Activated naive CD4-positive, alpha-beta T cell treated with Interleukin-2 at 50 U/mL for 16 hours (primary cell): ENCODE measurements at places on chromosomes 12 and 14.

DNA sequence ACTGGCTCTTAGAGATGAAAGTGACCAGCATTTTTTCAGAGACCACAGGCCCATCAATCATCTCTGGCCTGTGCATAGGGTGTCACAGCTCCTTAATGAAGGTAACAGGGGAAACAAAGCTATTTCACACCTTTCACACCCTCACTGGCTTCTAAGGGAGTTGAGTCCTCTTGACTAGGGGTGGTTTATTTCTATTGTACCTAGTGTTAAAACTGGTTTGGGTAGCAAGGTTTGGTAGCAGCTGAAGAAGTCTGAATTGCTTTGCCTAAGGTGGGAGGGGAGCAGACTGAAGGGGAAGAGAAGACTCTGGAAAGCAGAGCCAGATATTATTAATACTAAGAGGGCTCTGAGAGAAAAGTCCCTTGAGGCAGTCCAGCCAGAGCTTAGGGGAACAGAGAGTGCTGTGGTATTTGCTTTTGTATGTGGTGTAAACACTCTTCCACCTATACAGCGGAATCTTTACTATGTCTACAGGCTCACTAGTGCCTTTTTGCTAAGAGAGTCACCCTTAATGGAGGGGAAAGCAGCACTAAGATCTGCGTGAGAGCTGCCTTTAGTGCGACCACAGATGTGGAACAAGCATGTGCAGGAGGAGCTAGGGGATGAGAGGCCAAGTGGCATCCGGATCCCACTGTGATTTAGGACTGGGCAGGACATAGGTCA, 95.8 kb downstream of the STXBP6 start:
- DNase-seq = no peak

DNA sequence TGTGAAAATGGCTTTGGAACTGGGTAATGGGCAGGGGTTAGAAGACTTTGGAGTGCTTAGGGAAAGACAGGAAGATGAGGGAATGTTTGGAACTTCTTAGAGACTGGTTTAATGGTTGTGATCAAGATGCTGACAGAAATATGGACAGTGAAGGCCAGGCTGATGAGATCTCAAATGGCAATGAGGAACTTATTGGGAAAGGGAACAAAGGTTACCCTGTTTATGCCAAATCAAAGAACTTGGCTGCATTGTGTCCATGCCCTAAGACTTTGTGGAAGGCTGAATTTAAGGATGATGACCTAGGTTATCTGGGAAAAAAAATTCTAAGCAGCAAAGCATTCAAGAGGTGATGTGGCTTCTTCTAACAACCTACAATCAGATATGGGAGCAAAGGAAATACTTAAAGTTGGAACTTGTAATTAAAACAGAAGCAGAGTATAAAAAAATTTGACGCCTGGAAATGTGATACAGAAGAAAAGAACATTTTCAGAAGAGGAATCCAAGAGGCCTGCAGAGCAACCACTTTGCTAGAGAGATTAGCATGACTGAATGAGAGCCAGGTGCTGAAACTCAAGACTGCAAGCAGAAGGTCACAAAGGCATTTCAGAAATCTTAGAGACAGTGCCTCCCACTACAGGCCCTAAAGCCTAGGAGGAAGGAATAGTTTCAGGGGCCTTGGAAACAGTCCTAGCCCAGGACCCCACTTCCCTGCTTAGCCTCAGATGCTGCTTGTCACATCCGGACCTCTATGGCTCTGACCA, 65.6 kb upstream of the FLRT2 start:
- DNase-seq = no peak

- DNase-seq = peak; percentile 16
Observed at GRCh38 chr14:68733086-68733914, 59.6 kb downstream of the ZFP36L1 start.

GRCh38 chr14:59836116-59836515, 34.5 kb downstream of the RTN1 start:
- DNase-seq = no peak

GRCh38 chr12:78187741-78188140, 357.0 kb downstream of the NAV3 start:
- DNase-seq = no peak

DNA sequence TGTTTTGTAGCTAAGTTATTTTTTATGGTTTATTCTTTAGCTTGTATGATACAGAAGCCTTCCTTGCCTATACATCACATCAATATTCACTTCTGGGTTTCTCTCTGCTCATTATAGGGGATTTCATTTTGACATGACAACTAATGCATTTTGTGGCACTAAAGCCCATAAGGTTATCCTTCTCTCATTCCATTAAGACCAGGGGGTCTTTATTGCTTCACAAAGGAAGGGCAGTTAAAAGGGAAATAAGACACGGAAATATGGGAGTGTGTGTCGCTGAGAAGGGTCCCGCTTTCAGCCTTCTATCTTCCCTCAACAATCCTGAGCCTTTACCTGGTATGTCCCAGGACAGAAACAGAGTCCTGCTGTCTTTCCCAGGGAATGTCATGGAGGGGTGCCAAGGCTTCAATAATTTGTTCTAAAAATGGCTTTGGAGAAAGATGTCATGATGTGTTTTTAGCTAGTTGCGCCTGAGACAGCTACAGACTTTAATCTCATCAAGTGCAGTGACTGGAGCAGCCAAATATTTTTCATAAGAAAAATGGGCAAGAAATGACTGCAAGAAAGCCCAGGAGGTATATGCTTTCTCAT, 1145.4 kb upstream of the TMEM132C start:
- no peak for DNase-seq

- no peak for DNase-seq
Observed at GRCh38 chr12:51911788-51912711, 4.7 kb downstream of the ACVRL1 start.

DNA sequence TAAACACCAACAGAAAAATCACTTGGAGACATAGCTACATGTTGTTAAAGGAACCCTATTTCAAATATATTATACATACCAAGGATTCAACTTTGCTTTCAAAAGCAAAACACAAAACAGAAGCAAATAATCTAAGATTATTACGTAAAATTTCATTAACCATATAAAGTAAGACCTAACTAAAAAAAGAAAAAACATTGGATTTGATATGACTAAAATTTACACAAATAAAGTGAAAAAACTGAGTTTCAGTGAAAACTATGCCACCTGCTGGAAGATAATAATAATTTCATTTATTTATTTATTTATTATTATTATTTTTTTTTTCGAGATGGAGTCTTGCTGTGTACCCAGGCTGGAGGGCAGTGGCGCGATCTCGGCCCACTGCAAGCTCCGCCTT, 45.2 kb downstream of the WDHD1 start:
- no peak for DNase-seq

DNA sequence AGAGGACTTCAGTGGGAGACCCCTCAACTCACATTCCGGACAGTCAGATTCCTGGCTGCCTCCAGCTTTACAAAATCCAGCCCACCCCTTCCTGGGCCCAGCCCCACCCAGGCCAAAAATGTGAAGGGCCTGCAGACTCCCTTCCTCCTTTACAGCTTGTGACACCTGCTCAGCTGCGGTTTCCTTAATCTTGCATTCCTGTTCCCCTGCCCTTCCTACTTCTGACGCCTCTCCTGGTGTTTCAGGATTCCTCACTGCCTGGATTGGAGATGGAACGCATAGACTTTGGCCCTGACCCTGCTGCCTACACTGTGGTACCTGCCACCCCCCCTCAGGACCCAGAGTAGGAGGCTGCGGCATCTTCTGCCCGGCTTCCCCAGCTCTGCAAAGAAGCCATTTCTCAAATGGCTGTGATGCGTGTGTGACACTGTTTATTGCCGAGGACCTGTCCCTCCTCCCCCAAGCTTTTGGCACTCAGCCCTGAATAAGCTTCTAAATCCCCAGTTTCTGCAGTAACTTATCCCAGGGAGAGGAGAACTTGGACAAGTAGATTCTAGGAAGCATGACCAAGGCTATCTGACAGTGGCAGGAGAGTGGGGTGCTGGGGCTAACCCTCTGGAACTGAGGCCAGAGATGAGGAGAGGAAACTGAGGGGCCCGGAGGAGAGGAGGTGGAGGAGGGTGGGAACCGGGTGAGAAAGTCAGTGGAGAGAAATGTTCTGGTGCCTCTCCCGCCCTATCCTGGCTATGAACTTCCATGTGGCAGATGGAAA, 24.9 kb upstream of the BCDIN3D start:
- no peak for DNase-seq

GRCh38 chr12:4108803-4109345, 164.7 kb upstream of the CCND2 start:
- DNase-seq = no peak

DNA sequence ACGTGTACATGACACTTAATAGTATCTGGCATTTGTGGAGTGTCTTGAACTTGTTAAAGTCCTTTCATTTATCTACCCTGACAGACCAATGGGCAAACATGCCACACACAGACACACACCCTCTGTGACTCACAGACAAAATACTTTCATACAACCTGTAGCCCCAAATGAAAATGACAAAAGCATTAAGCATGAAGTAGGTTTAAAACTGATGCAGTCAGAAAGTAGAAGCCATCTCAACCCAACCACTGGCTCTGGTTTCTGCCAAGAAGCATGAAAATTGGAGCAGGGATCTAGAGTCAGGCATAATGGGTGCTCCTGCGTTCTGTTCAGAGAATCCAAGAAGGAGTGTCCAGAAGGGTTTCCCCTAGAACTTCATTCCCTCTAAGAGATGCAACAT, 23.1 kb upstream of the KRT77 start:
- no peak for DNase-seq

DNA sequence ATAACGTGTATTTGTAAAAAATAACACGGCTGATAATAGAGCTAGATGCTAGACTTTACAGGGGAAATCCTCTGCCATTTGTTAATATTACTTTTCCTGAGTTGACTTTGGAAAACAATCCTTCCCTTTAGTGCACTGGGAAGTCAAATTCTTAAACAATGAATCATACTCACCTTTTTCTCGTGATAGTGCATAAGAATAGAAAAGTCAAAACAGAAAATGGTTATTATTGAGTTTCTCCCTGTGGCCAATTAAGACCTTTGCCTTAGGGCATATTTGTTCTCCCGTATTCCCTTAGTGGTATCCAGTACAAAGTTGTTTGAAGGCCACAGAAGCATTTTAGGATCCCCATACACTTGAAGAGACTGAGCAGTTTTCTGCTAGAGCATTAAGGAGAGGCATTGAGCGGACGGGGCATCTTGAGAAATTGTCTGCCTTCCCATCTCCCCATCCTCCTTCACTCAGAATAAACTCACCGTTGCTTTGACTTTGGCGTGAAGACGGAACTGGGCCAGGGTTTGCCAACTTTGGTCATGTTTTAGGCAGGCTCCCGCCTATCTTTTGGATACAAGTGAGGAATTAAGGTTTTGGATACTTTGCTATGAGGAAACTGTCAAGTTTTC, 171.3 kb downstream of the TMTC2 start:
- no peak for DNase-seq

DNA sequence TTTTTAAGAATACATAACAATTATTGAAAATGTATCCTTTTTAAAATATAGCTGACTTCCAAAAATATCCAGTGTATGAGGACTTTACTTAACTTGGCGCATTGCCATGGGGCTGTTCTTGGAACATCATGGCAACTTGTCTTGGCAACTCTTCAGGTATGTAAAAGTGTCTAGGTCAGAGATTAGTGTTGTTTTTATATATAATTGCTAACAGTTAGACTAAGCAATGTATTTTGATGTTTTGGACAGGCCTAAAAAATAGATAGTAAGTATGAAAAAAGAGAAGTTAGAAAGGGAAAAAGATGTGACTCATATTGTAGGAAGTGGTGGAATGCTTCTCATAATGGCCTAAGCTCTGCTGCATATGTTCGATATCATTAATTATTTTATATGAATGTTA, 70.9 kb downstream of the MON2 start:
- DNase-seq = no peak

GRCh38 chr12:6065131-6065862, 59.2 kb downstream of the VWF start:
- DNase-seq = no peak

DNA sequence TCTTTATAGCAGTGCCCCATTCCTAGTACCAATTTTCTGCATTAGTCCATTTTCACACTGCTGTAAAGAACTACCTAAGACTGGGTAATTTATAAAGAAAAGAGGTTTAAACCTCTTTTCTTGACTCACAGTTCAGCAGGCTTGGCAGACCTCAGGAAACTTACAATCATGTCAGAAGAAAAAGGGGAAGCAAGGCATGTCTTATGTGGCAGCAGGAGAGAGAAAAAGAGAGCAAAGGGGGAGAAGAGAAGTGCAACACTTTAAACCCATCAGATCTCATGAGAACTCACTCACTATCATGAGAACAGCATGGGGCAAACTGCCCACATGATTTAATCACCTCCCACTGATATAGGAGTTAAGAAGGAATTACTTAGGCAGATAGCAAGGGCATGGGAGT, 101.6 kb upstream of the PLEKHG7 start:
- no peak for DNase-seq

DNA sequence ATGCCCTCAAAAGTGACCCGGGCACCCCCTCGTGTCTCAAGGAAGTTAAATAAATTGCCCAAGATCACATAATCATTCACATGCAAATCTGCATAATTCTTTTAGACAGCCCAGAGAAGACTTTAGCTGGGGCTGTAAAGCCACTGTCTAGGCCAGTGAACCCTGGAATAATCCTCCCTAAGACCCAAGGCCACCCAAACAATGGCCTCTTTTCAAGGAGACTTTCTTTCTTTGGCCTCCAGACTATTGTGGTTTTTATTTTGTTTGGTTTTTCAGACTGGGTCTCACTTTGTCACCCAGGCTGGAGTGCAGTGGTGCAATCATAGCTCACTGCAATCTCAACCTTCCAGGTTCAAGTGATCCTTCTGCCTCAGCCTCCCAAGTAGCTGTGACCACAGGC, 10.6 kb downstream of the SVOP start:
- no peak for DNase-seq

GRCh38 chr12:126545411-126545810, 1480.2 kb downstream of the AACS start:
- DNase-seq = no peak

DNA sequence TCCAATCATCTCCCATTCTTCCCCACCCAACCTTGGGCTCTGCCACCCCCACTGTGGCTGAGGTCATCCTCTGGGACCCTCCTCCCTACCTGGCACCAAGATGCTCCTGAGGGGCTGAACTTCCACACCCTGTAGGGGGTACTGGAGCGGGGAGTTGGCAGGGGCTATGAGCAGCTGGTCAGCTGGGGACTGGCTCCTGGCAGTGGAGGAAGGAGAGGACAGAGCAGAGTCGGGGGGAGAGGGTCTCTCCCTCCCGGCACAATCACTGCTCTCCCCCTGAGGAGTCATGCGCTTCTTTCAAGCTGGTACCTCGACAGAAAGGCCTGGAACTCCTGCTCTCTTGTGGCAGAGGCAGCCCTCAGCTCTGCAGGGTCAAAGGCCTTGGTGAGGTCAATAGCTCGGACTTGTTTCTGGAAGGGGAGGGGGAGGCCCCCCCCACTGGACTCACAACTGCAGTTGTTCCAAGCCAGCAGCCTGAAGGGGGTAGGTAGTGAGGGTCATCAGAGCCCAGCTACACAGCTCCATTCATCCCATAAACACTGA, 2.0 kb downstream of the B4GALNT1 start:
- DNase-seq = no peak
